ENCODE measurements at places on chromosomes 1 and 21.
A peak's percentile ranks its signal among the peaks of the same experiment; 100 is the strongest.

- no peak for DNase-seq
These were observed 4.5 kb downstream of the BEND5 start for GRCh38 chr1:48772211-48772610.

DNA sequence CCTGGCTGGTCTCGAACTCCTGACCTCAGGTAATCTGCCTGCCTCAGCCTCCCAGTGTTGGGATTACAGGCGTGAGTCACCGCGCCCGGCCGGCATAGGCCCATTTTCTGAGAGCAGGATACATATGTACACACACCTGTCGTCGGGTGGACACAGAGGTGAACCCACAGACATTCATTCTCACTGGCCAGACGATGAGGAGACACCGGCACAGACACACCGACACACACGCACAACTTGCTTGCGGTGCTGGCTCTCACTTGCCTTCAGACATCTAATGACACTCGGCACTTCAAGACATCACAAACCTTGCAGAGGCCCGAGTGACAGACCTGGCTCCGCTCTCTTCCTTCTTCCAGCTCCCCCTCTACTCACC, 579 bp downstream of the PTCH2 start:
- DNase-seq: no peak

DNA sequence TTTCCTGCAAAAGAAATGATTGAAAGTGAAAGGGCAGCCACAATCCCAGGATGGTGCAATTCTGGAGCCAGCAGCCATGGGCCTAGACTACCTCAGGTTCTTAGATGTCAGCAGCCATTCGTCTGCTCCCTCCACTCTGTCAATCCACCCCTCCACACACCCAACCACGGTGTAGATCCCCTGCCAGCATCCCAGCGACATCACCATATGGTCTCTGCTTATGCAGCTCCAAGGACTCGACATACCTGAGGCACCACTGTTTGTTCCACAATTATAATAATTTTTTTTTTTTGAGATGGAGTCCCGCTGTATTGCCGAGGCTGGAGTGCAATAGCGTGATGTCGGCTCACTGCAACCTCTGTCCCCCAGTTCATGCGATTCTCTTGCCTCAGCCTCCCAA, 6.5 kb downstream of the SYNC start:
- no peak for DNase-seq

- peak; percentile 60 for DNase-seq
These were observed 32.9 kb upstream of the ATP2B4 start for GRCh38 chr1:203593723-203594122.

GRCh38 chr1:19033515-19033839, 77.0 kb upstream of the IFFO2 start:
- DNase-seq: no peak

DNA sequence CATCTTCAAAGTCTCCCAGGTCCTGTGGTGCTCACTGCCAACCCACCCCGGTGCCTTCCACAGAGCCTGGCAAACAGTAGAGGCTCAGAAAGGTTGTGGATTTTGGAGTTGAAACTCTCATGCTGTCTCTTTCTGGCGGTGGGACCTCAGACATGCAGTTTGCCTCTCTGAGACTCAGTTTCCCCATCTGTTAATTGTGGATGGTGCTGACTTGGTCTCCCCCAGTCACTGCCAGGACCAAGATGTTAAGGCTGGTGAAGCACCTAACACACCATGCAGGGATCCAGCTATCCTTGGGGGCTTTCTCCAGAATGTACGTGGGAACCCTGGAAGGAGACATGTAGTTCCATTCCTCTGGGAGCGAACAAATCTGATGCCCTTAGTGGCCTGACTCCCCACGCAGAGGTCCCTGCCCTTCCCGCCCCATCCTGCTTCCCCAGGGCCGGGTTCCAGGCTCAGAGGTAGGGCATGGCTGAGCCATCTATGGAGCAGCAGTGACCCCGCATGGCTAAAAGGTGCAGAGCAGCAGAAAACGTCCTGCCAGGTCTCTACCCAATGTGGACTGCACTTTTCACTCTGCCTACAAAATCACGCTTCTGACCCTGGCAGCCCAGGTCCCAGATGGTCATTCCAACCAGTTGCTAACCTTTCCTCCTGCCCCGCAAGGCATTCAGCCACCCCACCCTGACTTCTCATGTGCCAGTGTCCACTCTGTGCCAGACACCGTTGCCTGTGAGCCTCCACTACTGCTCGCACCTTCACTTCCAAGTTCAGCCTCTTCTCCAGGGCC, 9.2 kb upstream of the TTC22 start:
- peak; percentile 95 for DNase-seq

DNA sequence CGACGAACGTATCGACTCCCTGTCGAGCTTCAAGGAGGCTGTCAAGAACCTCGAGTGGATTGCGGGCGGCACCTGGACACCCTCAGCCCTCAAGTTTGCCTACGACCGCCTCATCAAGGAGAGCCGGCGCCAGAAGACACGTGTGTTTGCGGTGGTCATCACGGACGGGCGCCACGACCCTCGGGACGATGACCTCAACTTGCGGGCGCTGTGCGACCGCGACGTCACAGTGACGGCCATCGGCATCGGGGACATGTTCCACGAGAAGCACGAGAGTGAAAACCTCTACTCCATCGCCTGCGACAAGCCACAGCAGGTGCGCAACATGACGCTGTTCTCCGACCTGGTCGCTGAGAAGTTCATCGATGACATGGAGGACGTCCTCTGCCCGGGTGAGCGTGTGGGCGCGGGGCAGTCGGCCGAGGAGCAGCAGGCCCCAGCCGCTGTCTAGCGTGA, 28.0 kb downstream of the COL6A2 start:
- DNase-seq: no peak

- DNase-seq: peak; percentile 63
These were observed 91.0 kb upstream of the KCNA3 start for GRCh38 chr1:110765640-110766335.

DNA sequence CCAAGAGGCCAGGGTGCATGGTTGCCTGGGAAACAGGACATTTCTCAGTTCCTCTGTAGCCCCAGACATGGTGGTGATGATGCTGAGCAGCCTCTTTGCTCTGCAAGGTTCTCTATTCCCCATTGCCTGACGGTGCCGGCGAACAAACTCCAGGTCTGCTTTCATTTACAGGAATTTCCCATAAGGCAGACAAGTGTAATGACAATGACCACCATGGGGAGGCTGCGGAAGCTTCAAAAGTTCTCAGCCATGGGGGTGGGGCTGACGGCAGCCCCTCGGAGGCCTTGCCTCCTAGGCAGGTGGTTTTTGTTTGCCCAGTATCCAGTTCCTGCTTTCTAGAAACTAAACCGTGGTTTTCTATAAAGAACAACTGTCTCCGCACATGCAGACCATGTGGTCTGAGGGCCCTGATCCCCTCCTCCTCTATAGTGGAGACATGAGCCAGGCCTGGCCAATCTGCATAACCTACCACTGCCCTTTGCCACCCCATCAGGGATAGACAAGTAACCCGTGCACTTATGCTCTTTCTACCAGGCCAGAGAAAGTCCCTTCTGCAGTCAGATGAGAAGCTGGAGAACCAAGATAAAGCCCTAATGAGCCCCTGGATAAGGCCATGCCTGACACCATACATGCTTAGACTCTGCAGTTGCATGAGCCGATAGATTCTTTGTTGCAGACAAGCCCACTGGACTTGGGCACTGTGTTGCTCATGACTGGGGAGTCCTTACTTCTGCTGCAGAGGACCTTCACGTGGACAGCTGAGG, 54.1 kb downstream of the LDLRAD2 start:
- DNase-seq: peak; percentile 42

DNA sequence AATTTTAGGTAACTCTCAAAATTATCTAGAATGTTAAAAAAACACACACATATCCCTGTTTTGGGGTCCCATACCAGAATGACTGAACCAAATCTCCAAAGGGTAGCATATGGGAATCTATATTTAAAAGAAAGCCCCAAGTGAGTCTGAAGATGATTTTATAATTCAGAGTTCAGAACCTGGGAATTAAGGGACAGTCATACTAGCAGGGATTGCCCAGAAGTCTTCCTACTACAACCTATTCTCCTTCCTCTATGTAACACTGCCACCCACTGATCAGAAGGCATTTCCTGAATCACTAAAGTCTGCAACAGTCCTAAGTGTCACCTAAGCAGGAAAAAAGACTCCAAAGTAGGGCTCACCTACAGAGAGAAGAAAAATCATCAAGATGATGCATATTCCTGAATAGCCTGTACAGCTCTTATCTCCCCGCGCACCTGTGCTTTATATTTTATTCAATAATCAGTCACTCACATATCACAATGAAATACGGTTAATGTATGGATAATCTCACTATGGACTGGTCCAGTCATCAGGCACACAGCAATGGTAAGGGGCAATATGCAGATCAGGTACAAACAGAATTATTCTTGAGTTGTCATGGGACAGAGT, 4.9 kb downstream of the RGS1 start:
- DNase-seq: peak; percentile 10

GRCh38 chr1:83531521-83532309, 467.2 kb downstream of the TTLL7 start:
- no peak for DNase-seq

DNA sequence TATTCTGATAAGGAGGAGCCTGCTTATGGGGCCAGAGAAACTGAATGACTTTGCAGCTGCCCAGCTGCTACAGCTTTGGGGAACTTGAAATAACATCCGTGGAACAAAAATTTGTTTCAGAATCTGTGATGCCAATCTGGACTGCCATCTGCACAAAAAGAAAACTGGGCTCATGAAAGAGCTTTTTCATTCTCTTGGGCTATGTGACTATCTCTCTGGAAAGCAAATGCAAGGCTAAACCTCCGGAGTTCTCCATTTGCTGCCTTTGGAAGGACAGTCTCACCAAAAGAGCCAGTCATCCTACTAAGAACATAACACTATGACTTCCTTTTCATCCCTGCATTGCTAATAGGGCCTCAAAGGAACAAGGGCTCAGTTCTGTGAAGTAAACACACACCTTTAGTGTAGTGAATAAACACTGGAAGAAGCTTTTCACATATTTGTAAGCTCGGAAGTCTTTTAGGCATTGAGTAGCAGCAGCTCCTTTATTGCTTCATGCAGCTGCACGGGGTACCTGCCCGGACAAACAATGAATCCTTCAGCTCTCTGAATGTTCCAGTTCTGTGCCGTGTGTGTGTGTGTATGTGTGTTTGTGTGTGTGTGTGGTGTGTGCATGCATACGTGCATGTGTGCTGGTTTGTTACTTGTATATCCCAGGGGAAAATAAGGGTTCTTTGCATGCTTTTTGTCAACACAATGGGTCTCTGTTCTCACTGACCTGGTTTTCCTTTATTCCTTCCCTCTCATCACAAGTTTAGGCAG, 255.5 kb upstream of the SGIP1 start:
- no peak for DNase-seq

- no peak for DNase-seq
These were observed 11.0 kb upstream of the CPLANE2 start for GRCh38 chr1:16248007-16248436.

GRCh38 chr1:234201600-234201999, 171.7 kb upstream of the COA6 start:
- DNase-seq: no peak

GRCh38 chr21:45417256-45417950, 12.4 kb downstream of the COL18A1 start:
- no peak for DNase-seq

DNA sequence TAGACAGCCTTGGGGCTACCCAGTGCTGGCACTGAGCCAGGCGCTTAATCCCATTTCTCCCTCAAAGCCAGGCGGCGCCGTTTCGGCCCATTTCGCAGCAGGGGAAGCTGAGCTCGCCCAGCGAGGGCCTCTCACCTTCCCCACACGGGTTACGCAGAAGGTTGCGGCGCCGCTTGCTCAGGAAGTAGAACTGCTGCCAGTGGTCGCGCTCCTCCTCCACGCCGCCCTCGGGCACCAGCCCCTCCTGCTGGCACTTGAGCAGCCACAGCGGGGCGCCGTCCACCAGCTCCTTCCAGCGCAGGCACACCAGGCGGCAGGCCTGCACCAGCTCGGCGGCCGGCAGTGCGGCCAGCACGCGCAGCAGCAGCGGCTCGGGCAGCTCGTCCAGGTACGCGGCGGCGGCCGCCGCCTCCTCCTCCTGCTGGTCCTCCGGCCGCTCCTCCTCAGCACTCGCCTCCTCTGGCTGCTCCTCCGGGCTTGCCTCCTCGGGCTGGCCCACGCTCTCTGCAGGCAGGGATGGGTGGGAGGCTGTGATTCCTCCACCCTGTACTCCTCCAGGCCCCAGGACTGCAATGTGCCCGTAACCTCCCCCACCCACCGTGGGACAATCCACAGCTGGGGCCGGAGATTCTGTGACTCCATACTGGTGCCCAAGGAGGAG, 3.8 kb downstream of the FBXO2 start:
- DNase-seq: peak; percentile 70
